Activated CD4-positive, CD25-positive, alpha-beta regulatory T cell (primary cell): ENCODE measurements at places on chromosomes 7 and 10.

DNA sequence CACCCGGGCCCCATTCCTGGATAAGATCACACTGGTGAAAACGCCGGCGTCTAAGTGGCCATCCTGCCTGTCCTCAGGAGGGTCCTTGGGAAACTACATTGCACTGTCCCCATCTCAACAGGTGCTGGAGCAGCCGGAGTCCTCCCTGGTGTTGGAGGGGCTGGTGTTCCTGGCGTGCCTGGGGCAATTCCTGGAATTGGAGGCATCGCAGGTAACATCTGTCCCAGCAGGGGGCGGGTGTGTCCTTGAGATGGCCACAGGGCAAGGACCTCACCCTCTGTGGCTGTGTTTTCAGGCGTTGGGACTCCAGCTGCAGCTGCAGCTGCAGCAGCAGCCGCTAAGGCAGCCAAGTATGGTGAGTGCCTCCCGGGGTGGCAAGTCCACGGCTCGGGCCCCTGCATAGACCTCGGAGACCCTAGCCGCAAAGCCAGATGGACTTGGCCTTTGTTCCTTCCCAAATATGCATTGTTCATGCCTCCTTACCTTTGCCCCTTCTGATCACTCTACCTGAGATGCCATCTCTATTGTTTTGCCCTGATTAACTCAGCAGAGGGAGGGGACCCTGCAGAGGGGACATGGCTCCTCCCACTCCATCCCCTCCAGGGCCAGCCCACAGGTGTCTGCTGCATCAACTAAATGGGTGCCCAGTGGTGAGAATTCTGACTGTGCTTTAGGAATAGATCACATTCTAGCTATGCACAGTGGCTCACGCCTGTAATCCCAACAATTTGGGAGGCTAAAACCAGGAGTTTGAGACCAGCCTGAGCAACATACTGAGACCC is 23.8 kb downstream of the ELN start:
- no peak for DNase-seq

DNA sequence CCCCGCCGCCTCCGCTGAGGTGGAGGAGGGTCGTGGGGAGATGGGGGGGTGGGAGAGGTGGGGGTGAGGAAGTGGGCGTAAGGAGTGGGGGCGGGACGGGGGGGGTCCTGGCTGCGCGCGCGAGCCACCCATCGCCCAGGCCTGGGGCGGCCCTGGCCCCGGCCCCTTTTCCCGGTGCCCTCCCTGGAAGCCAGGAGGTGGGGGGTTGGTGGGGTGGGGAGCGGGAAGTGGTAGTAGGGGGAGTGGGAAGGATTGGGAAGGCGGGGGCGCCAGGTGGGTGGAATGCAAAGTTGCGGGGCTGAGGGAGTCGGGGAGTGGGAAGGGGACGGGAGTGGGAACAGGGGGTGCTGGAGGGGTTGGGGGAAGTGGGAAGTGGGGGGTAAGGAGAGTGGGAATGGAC is 319 bp upstream of the MMD2 start:
- no peak for DNase-seq

DNA sequence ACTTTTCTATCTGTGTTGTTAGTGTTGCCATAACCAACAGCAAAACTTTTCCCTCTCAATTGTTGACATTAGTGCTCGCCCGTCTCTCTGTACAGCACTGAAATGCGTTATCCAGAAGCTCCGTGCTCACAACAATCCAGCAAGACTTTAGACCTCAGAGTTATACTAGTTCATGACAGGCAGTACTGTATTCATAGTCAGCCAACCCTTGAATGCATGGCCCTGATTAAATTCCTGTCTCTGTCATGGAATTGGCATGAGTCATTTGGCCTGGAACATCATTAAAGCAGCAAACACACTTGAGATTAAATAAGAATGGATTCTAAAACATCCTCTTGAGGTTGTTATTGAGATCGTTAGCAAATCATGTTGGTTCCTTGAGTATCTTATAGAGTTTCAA is 405.5 kb upstream of the C7orf33 start:
- DNase-seq = no peak

- DNase-seq = no peak
Measured at GRCh38 chr10:112979927-112980326, 29.9 kb downstream of the TCF7L2 start.

DNA sequence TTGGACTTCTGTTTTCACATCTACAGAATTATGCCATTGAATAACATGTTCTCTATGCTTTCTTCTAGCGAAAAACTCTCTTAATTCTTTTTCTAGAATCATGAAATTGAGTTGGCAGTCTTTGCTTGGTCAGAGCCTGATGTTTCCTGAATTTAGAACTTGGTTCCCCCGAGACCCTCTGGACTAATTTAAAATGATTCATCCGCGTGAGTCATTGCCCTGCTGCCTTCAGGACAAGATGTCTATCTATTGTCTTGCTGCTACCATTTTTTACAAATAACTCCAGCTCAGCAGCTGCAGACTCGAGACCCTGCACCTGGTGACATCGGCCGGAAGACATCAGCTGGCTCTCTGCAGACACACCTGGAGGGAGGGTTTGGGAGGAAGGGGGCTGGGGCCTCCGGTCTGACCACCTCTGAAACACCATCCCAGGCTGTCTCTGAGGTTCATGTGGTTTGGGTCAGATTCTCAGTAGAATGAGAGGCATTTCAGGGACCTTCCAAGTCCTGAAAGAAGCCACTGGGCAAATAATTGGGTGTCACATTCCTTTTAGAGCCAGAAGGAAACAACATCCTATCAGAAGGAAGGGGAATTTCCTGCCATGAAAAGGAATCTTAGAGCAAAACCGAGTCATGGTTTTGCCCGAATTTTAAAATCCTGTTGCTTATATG is 20.9 kb upstream of the KLF6 start:
- DNase-seq = no peak

- no peak for DNase-seq
Measured at GRCh38 chr10:120666308-120666707, 184.9 kb upstream of the WDR11 start.

DNA sequence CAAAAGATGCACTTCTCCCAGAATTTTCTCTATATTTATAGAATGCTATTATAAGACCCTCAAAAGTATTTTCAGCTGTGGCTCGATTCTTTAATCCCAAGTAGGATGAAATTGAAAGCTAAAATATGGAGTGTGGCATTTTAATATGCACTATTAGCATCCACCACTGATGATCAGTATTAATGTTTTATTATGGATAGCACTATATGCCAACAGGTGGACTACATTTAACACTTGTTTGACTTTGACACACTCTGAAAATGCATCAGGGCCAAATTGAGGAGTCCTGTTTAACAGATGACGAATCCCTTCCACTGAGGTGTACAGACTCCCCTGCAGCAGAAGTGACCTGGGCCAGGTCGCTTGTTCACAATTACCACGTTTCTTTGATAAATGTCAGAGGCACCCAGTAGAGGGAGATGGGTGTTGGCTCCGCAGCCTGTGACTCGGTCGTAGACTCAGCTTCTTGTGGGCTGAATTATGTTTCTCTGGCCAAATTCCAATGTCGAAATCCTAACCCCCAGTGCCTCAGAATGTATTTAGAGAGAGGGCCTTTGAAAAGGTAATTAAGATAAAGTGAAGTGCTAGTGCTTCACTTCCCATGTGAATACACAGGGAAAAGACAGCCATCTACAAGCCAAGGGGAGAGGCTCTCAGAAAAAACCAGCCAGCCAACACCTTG is 48.1 kb downstream of the WIPF3 start:
- DNase-seq = no peak

DNA sequence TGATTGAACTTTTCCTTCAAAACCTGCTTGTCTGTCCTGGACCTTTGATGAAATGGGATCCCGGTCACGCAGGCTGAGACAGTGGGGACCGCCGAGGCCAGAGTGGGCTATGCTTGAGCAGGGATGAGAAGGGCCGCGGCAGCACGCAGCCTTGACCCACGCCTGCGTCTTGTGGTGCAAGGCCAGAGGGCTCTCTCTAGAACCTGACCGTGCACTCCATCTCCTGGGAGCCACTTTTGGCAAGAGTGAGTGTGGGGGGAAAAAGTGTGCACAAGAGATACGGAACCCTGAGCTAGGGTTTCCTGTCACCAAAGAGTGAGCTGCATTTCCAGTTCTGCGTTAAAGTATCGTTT is 42.4 kb downstream of the WIPI2 start:
- no peak for DNase-seq
